ENCODE measurements at places on chromosomes 6 and 20. TPM values are rescaled to one million over a fixed set of nuclear protein-coding genes. Genes with fewer than 3 reads are reported as not detected.

- DNase-seq, result no peak
These were observed 258.0 kb downstream of the ZFAND3 start for GRCh38 chr6:38077488-38078030.

GRCh38 chr20:50187403-50188051 is 3.1 kb upstream of the CEBPB start:
- DNase-seq, result no peak

DNA sequence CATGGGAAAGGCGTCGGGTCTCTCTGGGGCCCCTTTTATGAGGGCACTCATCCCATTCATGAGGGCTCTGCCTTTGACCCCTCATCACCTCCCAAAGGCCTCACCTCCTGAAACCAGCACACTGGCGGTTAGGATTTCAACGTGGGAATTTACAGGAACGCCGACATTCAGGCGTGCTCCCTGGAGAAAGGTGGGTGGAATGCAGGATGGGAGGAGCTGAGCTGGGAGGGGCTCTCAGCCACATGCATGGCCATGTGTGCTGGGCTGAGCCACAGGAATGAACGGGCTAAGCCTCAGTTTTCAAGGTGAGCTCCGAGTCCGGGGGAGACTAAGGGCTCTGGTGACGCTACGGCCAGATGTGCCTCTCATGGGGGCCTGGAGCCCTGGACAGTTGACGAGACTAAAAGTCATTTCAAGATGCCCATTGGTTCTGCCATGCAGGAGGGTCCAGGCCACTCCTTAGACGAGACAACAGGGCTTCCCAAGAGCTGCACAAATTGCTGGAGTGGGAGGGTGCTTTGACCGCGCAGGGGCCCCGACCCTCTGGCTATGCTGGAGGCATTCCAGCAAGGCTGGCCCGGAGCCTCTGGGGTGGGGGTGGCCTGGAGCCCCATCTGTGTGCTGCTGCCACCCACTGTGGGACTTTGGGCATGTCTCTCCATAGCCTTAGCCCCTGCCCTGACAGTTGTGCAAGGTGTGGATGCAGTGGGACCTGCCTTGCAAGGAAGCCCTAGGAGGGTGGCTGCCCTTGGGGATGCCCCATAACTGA is 3.8 kb upstream of the ARFGAP1 start:
- no peak for DNase-seq

DNA sequence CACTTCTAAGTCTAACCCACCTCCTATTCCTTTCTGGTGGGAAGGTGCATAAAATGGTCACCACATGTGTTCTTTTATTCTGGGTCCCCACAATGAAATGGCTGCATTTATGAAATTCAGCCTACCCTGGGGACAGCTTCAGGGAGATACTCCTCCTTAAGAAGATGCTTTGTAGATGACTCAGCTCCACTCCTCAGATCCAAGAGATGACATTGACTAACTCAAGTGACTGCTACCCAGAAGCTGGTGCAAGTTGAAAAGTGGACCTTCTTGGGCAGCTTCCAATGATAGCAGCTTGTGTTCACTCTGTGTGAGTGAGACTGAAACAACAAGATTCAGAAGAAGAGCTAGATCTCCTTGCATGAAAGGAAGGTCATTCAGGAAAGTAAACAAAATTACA is 113.4 kb downstream of the SCP2D1 start:
- DNase-seq, result no peak

GRCh38 chr6:110476046-110476849 is at the start of gene SLC22A16:
Gene SLC22A16 (minus strand): TSS chr6:110476613. CDS start chr6:110476574, 39 bp downstream.
- no peak for DNase-seq

- peak; percentile 40 for DNase-seq
These were observed 206.1 kb upstream of the PRDM1 start for GRCh38 chr6:105880030-105880492.

The MAK gene
- 0.09 TPM for total RNA-seq

The PNPLA1 gene
- 0.14 TPM for total RNA-seq

- no peak for DNase-seq
These were observed 4.3 kb downstream of the SMIM26 start for GRCh38 chr20:18571578-18571977.

DNA sequence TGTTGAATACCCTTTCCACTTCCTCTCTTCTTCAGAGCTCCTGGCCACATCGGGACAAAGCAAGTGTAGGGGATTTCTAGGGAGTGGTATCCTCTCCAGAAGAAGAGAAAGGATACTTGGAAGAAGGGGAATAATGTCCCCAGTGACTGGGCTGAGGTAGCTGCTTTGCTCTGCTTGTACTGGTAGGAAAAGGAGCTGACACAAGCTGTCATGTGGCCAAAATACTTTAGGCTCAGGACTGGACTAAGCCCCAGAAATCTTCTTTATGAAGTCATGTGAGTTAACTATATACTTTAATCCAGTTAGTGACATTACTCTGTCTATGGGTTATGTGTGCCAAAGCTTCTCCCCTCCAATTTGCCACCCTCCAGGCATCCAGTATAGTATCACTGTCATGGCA is 40.5 kb downstream of the AKIRIN2 start:
- DNase-seq, result no peak

The ORC3 gene
- 15.9 TPM for total RNA-seq

GRCh38 chr6:136333824-136334464 is 44.3 kb upstream of the BCLAF1 start:
- DNase-seq, result no peak

The SLC4A11 gene
- total RNA-seq, result 4.8 TPM

The SIRPB2 gene
- 3.7 TPM for total RNA-seq

- no peak for DNase-seq
These were observed 14.7 kb downstream of the UNC93A start for GRCh38 chr6:167305796-167306195.

The CDH4 gene
- total RNA-seq, result 3.5 TPM

- DNase-seq, result no peak
These were observed 17.8 kb upstream of the FKBP5 start for GRCh38 chr6:35706468-35706867.

DNA sequence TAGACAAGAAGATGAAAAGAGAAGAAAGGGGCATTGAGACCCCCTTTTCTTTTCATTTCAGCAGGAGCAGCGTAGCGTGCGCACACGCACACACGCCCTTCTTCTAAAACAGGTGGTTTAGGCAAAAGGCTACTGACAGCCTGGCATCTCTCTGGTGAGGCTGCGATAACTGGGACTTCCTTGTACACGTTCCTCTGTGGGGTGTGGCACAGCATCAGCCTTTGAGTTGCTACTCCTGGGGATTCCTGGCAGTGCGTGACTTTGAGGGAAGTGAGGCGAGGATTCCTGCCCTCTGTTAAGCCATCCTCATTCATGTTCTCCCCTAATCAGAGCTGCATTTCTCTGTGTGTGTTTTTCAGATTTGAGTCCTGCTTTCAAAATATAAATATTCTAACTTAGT is 94.7 kb downstream of the TMEM170B start:
- peak; percentile 72 for DNase-seq

Measured in mucosa of gallbladder (tissue), 1 donor.